Liver (tissue), 10 donors: ENCODE measurements at places on chromosomes 4 and X. TPM values are rescaled to one million over a fixed set of nuclear protein-coding genes. Genes with fewer than 3 reads are reported as not detected.

Gene EDA2R
- 0.01 TPM for polyA plus RNA-seq

Gene SLC16A2
- polyA plus RNA-seq = 32.7 TPM

Gene PCDH11X
- polyA plus RNA-seq = not detected

Gene ARX
- polyA plus RNA-seq = not detected

Gene HSPA4L
- polyA plus RNA-seq = 3.7 TPM

Gene CTPS2
- 3.0 TPM for polyA plus RNA-seq

Gene EXOC1L
- not detected for polyA plus RNA-seq

Gene STK32B
- polyA plus RNA-seq = not detected

Gene SPARCL1
- 16.1 TPM for polyA plus RNA-seq

Gene IL21
- polyA plus RNA-seq = not detected

Gene TMSB15B
- 0.07 TPM for polyA plus RNA-seq

Gene F9
- 329 TPM for polyA plus RNA-seq

Gene DRD5
- polyA plus RNA-seq = not detected

Gene ITM2A
- 3.6 TPM for polyA plus RNA-seq

Gene IGFBP7
- polyA plus RNA-seq = 216 TPM

Gene ANXA3
- polyA plus RNA-seq = 1.7 TPM

Gene FATE1
- polyA plus RNA-seq = not detected

Gene PAGE2
- polyA plus RNA-seq = not detected

Gene THAP9
- 1.6 TPM for polyA plus RNA-seq

Gene SAGE1
- polyA plus RNA-seq = not detected

Gene NLGN3
- polyA plus RNA-seq = 0.13 TPM

Gene PNMA6A
- polyA plus RNA-seq = 3.5 TPM

Gene SMARCA1
- polyA plus RNA-seq = 16.5 TPM

Gene FGA
- 16,618 TPM for polyA plus RNA-seq

Gene NAA11
- not detected for polyA plus RNA-seq

Gene CSAG3
- polyA plus RNA-seq = not detected

Gene MAP7D2
- 0.67 TPM for polyA plus RNA-seq
